ENCODE measurements at places on chromosomes 6 and 20. TPM values are rescaled to one million over a fixed set of nuclear protein-coding genes. Genes with fewer than 3 reads are reported as not detected.

Gene CTCFL
- not detected for total RNA-seq

Gene C2
- total RNA-seq: 9.4 TPM

Gene TCF19
- 5.2 TPM for total RNA-seq

Gene NMBR
- not detected for total RNA-seq

Gene DSP
- 163 TPM for total RNA-seq

Gene OPN5
- total RNA-seq: not detected

DNA sequence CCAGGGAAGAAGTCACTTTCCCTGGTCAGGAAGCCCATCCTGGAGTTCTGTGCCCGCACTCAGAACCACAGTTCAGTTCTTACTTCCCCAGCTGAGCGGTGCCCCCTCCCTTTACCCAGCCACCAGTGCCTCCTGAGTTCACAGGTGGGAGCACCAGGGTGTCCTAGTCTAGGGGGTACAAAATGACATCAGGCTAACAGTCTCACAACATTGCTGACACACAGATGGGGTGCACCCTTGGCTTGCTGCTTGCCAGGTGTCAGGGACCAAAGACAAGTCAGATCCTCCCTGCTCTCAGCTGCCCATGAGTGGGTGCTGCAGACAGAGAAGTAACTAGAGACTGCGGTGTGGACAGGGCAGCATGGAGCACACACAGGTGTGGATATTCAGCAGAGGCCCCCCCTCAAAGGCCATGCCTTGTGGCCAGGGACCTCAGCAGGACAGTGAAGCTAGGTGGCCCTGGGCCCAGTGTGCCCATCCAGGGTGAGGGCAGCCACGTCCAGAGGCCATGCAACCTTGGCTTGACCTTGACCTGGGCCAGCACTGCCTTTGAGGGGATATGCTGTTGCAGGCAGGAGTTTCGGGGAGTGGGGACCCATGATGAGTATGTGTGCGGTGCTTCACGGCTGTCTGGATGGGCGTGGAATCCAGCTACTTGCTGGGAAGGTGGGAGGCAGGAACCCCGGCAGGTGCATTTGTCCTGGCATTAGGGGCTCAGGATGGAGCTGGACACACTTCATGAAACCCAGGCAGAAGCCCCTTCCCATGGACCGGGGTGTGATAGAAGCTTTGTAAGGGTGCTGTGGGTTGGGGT is 110.4 kb upstream of the FRMD1 start:
- H3K4me3 ChIP-seq: no peak overlapping the region
- H3K36me3 ChIP-seq: no peaks in the 10 kb centered on the region
- no peak for DNase-seq
- no peak overlapping the region for H3K27ac ChIP-seq

DNA sequence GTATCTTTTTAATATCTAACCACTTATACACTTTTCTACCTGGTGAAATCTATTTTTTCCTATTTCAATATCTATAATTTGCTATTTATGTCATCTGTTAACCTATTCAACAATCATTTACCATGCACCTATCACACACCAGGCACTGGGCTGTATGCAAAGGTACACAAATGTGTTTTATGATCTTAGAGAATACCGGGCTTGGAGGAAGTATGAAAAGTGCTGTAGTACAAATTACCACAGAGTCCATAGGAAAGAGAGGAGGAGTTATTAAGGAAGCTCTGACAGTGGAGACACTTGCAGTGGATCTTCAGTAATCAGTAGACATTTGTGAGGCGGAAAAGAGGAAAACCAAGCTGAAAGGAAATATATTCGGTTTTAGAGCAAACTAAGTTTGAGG is 96.0 kb downstream of the HIVEP2 start:
- no peaks in the 10 kb centered on the region for H3K36me3 ChIP-seq
- no peaks in the 10 kb centered on the region for H3K27me3 ChIP-seq
- H3K4me3 ChIP-seq: no peak overlapping the region
- H3K27ac ChIP-seq: no peak overlapping the region

DNA sequence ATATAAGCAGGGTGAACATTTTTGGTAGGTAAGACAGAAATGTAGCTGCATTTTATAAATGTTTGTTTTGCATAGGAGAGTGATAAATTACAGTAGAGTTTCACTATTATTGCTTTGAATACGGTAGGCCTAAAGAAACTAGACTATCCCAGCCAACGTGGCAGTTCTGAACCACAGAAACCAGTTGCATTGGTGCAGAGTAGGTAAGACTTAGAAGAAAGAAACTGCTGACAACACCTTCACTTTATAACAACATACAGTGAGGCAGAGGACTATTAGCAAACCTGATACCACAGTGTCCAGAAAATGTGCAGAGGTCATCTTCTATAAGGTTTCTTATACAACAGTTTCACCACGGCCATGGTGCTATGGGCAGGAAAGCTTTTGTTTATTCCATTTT is 566.1 kb downstream of the KIF16B start:
- H3K27ac ChIP-seq: no peak overlapping the region
- no peaks in the 10 kb centered on the region for H3K36me3 ChIP-seq
- no peaks in the 10 kb centered on the region for H3K27me3 ChIP-seq
- H3K4me3 ChIP-seq: no peak overlapping the region

DNA sequence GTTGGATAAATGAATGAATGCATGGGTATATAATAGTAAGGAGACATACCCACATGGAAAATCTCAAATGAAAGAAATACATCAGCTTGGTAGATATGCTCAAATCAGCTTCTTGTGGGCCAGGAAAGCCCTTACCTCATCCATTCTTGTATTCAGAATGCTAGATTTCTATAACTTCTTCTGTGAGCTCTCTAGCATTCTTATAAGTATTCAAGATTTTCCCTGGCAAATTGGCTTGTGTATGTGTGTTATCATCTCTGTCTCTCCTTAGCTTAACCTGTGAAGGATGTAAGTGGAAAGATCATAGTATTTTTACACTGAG is 100.8 kb downstream of the OR2B2 start:
- no peak for DNase-seq
- peaks cover 15% of the 10 kb centered on the region for H3K27me3 ChIP-seq
- H3K4me1 ChIP-seq: peaks cover 28% of the 10 kb centered on the region
- H3K4me3 ChIP-seq: no peak overlapping the region
- H3K27ac ChIP-seq: peak overlapping the region; percentile 94
- no peaks in the 10 kb centered on the region for H3K36me3 ChIP-seq

DNA sequence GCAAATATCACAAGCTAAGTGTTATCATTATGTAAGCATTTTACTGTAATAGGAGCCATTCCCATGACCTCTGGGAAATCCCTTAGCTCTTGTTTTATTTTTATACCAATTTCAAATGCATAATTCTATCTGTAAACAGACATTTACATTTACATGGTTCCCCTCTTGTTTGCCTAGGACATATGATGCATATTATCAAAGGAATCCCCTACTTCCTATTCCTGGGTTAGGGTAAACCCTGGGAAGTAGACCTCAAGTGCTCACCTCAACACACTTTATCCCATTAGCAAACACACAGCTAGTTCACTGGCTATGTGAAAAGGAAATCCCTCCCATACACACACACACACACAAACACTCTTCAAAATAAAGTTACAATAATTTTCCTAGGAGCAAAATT is 27.1 kb downstream of the PDE10A start:
- H3K27me3 ChIP-seq: peaks cover 4% of the 10 kb centered on the region
- H3K4me3 ChIP-seq: no peak overlapping the region
- no peak overlapping the region for H3K27ac ChIP-seq

- H3K27me3 ChIP-seq: no peaks in the 10 kb centered on the region
- H3K4me1 ChIP-seq: no peaks in the 10 kb centered on the region
- no peak overlapping the region for H3K4me3 ChIP-seq
- no peaks in the 10 kb centered on the region for H3K36me3 ChIP-seq
- no peak overlapping the region for H3K27ac ChIP-seq
Observed at GRCh38 chr20:8608470-8608869, 460.4 kb upstream of the PLCB4 start.

- H3K4me3 ChIP-seq: no peak overlapping the region
- no peak for DNase-seq
- peaks cover 3% of the 10 kb centered on the region for H3K4me1 ChIP-seq
- no peaks in the 10 kb centered on the region for H3K36me3 ChIP-seq
- H3K27ac ChIP-seq: no peak overlapping the region
Observed at GRCh38 chr6:6635291-6635690, 46.8 kb downstream of the LY86 start.

All from transverse colon (tissue), 4 donors.